ENCODE measurements at places on chromosomes 3 and 15.

DNA sequence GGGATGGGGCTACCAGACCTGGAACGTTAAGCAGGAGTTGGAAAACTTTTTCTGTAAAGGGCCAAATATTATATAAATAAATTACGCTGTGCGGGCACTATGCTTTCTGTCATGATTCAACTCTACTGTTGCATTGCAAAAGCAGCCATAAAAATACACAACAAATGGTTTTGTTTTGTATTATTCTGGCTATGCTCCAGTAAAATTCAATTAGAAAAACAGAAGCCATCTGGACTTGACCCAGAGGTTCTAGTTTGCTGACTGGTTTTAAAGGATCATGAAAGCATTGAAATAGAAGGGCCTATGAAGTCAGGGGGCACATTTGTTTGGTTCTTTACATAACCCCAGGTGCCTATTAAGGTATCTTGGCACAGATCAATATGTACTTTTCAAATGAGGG is 647.4 kb upstream of the LMCD1 start:
- no peak for DNase-seq

DNA sequence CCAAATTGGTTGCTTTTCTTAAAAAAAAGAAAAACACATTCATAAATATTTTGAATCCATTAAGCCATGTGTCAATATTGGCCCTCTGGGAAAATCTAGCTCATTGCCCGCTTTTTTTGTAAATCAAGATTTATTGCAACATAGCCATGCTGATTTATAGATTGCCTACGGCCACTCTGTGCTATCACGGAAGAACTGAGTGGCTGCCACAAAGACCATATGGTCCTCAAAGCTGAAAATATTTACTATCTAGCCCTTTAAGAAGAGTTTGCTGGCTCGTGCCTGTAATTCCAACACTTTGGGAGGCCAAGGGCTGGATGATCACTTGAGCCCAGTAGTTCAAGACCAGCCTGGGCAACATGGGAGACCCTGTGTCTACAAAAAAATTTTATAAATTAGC is 45.9 kb downstream of the IL5RA start:
- DNase-seq = no peak

GRCh38 chr3:46931631-46932331 is 44.8 kb downstream of the CCDC12 start:
- peak; percentile 54 for DNase-seq

GRCh38 chr3:47872916-47873315 is 70.0 kb downstream of the DHX30 start:
- no peak for DNase-seq

DNA sequence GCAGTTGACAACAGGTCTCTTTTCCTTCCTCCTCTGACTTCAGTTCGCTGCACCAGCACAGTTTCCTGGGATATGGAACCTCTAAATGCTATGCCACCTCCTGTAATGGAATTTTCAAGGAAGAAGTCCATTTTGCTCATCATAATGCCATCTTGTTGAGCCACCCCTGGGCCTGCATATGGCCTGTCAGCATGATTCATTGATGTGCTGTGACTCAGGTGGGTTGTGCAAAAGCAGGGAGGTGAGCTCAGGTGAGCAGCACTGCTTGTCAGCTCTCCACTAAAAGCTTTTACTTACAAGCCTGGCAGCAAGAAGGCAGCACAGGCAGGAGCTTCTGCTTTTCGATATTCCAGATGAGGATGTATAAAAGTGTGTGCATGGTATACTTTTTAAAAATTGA is 247.1 kb upstream of the LMCD1 start:
- DNase-seq = no peak

DNA sequence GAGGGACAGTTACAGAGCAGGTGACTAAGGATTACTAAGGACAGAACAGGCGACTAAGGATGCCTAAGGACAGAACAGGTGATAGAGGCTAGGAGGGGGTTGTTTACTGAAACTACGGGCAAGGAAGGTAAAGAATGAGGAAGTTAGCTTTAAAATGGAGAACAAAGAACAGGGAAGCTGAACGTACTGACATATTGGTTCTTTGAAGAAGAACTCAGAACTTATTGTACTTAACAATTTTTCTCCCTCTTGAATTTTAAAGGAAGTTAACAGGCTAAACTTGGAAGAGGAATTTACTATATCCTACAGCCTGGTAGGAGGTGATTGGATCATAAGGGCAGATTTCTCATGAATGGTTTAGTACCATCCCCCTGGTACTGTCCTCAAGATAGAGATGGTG is 290.2 kb downstream of the SHQ1 start:
- DNase-seq = no peak

DNA sequence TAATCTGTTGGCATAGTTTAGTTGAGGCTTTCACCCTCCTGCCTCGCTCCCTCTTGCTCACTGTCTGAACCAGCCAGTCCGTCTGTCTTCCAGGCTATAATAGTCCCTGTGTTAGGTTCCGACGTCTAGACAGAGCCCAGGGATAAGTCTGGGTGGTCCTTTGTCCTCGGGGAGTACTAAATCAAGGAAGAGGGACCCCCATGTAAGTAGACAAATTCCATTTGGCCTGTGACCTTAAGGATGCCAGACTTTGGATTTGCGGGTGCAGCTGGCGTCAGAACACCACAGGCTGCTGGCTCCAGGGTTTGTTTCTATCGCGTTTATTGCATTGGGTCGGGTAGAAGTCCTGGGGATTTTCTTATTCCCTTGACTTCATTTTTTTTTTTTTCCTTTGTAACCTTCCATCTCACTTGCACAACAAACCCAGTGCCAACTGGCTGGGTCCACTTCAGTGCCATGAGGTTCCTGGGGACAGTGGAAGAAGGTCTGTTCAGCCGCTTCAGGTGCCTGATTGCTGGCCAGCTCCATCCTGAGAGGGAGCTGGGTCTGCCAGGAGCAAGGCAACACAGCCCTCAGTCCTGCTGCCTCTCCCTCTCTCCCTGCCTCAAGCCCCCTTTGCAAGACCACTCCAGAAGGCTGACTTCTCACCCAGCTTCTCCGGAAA is 95.4 kb upstream of the KLHL25 start:
- DNase-seq = no peak

GRCh38 chr3:44330444-44330843 is 8.1 kb upstream of the TCAIM start:
- DNase-seq = no peak

- no peak for DNase-seq
Observed at GRCh38 chr3:138046955-138047354, 37.0 kb downstream of the CLDN18 start.

GRCh38 chr3:72903004-72903403 is 15.2 kb downstream of the GXYLT2 start:
- no peak for DNase-seq

DNA sequence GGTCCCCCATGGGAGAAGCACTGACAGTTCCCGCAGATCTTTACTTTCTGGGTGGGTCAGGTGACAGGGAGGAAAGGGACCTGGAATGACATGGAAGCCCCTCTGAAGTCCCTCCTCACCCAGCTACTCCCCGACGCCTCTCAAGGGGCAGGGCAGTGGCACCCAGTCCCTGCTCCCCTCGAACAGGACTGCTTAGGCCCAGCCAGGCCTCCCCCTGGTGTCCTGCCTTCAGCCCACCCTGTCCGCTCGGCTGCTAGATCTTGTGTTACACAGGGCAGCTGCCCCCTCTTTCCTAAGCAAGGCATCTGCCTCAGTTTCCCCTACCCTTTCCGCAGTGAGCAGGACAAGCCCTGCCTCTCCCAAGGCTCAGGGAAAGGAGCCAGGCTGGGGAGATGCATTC is 226.5 kb downstream of the XXYLT1 start:
- no peak for DNase-seq

DNA sequence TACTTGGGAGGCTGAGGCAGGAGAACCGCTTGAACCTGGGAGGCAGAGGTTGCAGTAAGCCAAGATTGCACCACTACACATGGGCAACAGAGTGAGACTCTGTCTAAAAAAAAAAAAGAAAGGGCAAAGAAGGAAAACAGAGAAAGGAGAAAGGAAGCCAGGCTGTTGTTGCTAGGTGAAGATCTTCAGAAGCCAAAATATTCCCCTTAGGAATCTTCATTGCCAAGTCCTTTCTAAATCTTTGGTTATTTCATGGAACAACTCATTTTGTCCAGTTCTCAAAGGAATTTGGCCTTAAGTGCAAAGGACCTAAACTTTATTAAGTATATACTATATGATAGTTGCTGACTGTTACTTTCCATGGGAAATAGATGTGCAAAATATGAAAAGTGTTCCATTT is 59.2 kb upstream of the OSBPL11 start:
- no peak for DNase-seq

DNA sequence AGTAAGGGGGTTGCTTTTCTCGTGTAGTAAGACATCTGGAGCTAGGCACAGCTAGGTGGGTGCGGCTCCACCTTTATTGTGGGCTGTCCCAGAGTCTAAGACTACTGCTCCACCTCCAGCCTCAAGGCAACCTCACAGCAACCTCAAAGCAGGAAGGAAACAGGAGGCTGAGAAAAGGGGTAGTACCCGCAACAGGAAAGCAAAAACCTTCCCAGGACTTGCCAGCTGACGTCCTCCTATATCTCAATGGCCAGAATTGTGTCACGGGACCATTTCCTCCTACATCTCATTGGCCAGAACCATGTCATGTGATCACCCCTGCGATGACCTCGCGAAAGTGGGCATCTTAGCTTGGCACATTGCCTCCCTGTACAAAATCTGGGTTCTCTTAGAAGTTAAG is 4.3 kb upstream of the GPR160 start:
- DNase-seq = no peak

GRCh38 chr15:42065468-42065867 is 28.9 kb downstream of the PLA2G4D start:
- no peak for DNase-seq

DNA sequence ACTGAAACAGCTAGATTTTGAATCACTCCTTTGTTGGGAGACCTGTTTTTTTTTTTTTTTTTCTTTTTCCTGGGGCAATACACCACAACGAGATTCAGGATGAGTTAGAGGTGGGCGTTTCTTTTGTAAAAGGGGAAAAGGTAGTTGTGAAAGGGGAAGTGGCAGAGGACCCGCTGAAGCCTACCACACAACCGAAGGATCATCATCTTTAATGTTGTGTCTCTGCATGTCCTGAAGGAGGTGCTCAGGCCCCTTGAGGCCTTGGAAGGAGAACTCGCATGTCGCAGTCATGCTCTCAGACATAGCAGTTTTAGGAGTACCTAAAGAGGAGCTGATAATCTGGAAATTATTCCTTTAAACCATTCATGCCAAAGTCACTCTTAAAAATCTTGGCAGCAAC is 137.9 kb upstream of the LRIG1 start:
- no peak for DNase-seq

GRCh38 chr15:84099181-84099580 is 136.4 kb upstream of the GOLGA6L4 start:
- no peak for DNase-seq

DNA sequence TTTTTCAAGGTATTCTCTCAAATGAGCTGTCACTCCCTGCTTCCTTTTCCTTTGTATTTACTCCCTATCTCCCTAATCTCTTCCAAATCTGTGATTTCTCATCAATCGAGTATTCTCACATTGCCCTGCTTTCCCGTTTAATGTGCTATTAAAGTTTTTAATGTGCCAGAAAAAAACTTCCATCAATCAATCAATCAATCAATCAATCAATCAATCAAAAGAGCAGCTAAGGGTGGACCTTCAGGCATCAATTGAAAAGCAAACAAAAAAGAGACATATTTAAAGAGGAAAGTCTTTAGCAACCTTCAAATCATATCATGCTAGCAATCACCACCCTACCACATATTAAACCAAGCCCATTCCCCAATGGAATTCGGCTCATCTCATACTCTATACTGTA is 58.9 kb downstream of the SATB1 start:
- DNase-seq = no peak

DNA sequence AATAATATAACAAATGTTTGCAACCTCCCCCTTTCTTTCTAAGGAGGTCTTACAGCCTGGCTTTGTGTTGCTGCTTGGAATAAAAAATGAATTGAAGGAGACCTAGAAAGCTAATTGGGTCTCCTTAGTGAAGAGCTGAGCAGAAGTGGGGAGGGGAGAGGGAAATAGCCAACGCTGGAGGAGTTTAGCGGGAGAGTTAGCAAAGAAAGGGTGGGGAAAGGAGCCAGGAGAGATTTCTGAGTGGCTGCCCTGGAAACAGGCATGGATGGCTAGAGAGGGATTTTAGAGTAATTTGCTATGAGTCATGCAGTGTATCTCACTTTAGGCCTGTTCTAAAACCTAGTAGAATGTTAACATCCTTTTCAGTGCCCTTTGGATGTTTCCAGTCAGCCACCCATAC is 45.2 kb upstream of the PFN2 start:
- DNase-seq = no peak

GRCh38 chr3:101414121-101414520 is 93.7 kb upstream of the IMPG2 start:
- no peak for DNase-seq
